ENCODE measurements at places on chromosomes 4 and X. TPM values are rescaled to one million over a fixed set of nuclear protein-coding genes. Genes with fewer than 3 reads are reported as not detected.

Gene COL25A1
- total RNA-seq, result 0.24 TPM

Gene XPNPEP2
- 0.73 TPM for total RNA-seq

Gene TCEAL6
- total RNA-seq, result not detected

Gene IL1RAPL2
- not detected for total RNA-seq

DNA sequence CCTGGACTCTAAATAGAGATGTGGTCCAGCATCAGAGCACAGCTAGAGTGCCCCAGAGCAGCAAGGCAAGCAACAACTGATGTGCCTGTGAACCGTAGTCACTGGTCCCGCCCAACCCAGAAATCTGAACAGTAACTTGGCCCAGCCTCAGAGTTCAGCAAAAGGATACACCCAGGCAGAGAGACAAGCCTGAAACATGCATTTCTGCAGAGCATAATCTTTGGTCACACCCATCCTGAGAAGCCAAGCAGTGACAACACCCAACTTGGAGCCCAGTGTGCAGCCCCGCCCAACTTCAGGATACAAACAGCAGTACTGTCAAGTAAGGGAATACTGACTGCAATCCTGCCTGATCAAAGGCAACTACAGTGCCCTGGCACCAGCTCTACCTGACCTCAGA is 78.9 kb downstream of the CCDC160 start:
- no peak for DNase-seq

- no peak for DNase-seq
Observed at GRCh38 chrX:110321670-110322069, 3.8 kb upstream of the AMMECR1 start.

- no peak for DNase-seq
Observed at GRCh38 chr4:84324303-84325245, 174.5 kb downstream of the NKX6-1 start.

- DNase-seq, result no peak
Observed at GRCh38 chr4:93373893-93374860, 454.4 kb upstream of the ATOH1 start.

DNA sequence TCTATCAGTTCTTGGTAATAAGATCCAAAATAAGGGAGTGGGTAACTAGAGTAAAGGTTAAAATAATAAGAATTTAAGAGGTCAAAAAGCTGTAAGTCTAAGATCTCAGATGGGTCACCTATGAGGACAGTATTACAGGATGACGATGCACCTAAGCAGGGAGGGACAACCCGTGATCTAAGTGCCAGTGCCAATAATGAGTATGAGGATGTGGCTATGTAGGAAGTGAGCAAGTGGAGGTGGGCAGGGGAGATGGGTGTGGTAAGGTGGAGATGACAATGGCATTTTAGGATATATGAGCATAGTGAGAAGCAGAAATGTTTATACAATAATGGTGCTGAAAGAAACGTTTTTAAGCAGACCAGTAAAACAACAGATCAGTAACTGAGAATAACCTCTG is 19.3 kb downstream of the CCDC158 start:
- DNase-seq, result no peak

- DNase-seq, result no peak
Observed at GRCh38 chr4:25694466-25694865, 38.8 kb downstream of the SLC34A2 start.

DNA sequence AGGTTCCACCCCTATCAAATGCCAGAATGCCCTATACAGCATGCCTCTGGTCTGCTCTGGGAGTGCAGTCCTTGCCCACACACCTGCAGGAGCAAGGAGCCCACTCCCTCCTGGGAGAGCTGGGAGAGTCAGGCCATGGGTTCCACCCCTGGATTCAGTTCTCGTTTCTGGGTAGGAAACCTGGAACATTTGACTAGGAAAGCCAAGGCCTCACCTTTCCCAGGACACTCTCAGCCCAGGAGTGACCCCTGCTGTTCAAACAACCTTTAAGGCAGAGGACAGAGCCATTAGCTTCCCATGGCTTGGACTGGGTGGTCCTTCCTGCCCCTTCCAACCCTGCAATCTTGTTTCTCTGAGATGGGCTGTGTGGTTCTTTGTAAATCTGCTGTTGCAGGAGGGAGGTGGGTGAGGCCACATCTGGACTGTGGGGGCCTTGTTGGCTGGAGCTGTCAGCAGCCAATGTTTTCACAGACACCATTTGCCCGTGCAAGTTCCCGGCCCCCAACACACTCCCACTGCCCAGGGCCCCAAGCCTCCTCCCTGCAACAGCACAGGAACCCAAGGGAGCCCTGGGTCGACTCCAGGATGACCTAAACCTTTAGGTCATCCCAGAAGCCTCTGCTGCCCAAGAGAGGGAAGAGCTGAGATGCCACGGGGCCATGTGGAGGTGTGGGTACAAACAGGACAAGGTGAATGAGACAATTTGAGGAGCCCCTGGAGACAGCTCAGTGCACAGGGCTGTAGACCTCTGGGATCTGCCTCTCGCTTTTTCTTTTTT is 104.4 kb downstream of the PJA1 start:
- DNase-seq, result no peak

DNA sequence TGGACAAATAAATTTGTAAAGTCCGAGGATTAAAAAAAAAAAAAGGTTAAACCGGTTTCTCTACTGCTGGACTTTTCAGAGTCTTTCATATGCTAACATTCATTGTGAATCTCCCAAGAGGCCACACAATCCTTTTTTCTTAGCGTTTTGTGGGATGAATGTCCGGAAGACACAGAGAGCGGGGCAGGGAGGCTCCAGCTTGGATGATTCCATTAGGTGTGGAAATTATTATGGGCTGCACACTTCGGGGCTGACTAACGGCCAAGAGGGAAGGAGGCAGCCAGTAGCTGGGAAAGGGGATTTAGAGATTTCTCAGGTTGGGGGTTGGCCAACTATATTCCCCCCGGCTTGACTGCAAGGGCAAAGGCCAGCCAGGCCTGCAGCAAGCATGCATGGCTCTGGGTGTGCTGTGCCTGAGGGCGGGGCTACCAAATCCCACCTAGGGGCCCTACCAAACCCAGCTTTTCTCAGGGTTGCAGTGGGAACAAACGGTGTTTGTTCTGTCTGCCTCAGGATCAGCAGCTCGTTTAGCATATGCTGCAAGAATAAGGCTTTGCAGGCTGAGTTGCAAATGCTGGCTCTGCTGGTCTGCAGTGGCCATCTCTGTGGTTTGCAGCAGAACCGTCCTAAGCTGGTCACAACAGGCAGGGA is 28.6 kb downstream of the NYX start:
- DNase-seq, result no peak

- DNase-seq, result no peak
Observed at GRCh38 chrX:41313419-41313818, 20.5 kb upstream of the DDX3X start.
